ENCODE measurements at places on chromosomes 11 and 22.

DNA sequence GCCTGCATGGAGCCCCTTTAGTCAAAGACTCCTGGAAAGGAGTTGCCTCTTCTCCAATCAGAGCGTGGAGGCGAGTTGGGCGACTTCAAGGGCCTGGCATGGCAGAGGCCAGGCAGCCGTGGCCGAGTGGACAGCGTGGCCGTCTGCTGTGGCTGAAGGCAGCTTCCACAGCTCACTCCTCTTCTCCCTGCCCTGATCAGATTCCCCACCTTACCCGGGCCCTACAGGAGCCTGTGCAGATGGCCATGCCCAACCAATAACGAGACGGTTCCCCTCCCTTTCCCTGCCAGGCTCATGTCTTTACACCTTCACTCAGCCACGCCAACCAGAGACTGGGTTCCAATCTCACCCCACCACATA, 20.0 kb upstream of the SLC22A12 start:
- DNase-seq = no peak

DNA sequence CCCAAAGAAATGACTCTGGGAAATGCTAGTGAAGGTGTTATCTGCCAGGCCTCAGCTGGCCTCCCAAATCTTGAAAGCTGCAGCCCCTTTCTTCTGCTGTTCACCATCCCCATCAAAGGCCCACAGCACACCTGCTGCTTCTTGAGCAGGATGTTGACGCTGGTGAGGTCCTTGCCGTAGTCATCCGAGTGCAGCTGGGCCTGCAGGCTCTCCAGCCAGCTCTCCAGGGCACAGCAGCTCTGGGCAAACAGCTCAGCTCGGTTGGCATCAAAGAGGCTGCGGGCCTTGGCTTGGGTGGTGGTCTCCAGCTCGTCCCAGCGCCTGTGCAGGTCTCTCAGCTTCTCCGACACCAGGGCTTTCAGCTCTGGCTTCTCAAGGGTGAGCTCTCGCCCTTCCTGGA, 18.5 kb upstream of the RBM4B start:
- DNase-seq = no peak

DNA sequence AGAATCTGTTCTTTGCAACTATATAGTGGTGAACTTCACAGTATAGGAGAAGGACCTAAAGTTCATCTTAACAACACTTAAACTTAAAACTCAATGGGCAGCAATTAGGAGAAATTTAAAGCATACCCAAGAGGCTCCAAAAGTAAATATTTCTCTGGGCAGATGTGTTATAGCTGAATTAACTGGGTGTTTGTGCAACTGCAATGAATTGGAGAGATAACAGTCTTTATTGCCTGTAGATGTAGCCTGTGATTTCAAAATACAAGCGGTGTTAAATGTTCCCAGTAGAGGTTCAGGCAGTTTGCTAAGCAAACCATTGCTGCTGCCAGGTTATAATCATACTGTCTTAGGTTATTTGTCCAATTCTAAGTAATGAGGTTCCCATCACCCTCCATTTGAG, 294.1 kb upstream of the MTNR1B start:
- DNase-seq = no peak

GRCh38 chr11:60720460-60720859, 4.1 kb upstream of the MS4A18 start:
- no peak for DNase-seq

GRCh38 chr22:37233751-37234631, 10.1 kb downstream of the RAC2 start:
- no peak for DNase-seq

DNA sequence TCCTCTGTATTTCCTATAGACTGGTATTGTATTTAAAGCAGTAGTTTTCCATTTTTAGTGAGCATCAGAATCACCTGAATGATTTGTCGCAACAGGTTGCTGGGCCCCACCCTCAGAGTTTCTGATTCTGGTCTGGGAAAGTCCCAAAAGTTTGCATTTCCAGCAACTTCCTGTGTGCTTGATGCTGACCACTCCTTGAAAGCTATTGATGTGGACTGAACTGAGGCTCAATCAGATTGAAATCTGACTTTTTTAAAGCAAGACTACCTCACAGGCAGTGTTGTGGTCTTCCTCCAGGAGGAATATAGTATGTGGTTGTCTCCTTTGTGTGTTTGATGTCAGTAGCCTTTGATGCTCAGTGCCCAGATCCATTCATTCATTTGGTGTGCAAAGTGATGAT, 17.2 kb upstream of the MPZL2 start:
- DNase-seq = no peak

DNA sequence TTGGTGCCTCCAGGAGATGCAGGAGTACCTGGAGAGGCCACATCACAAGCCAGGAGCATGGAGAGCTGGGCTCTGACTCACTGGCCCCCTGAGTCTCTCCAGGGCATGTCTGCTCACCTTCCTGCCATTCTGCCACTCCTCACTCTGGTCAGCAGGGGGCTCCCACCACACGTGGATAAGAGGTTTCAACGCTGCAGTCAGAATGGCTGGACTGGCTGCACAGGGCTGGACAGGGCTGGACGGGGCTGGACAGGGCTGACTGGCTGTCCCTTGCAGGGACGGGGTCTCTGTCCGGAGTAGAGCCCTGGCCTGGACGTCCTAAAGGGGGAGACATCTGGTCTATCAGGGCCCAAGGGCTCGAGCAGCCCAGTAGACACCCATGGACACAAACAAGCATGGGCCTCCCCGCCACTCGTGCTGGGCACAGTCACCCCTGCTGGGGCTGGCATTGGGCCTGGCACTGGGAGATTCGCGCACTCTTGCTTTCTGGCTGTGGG, 34.6 kb downstream of the CYTH4 start:
- DNase-seq = no peak

DNA sequence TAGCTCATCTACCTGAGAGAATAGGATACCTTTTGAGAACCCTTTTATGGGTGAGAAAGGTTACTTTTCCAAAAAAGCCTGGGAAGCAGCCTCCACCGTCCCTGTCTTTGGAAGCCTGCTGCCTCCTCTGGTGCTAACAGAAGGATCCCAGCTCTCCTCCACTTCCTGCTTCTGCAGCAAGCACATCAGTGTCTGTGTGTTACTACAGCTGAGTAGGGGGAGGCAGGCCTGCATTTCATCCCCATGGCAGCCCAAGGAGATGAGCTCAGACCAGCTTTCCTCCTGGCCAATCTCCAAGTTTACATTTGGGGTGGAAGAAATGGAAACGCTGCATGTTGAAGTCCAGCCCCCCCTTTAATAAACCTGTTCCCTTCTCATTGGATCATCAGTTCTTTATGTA, 7.4 kb upstream of the CCDC34 start:
- DNase-seq = no peak

GRCh38 chr11:106208760-106209159, 131.3 kb downstream of the AASDHPPT start:
- DNase-seq = no peak

GRCh38 chr11:76744186-76745043, 38.7 kb upstream of the TSKU start:
- DNase-seq = no peak

DNA sequence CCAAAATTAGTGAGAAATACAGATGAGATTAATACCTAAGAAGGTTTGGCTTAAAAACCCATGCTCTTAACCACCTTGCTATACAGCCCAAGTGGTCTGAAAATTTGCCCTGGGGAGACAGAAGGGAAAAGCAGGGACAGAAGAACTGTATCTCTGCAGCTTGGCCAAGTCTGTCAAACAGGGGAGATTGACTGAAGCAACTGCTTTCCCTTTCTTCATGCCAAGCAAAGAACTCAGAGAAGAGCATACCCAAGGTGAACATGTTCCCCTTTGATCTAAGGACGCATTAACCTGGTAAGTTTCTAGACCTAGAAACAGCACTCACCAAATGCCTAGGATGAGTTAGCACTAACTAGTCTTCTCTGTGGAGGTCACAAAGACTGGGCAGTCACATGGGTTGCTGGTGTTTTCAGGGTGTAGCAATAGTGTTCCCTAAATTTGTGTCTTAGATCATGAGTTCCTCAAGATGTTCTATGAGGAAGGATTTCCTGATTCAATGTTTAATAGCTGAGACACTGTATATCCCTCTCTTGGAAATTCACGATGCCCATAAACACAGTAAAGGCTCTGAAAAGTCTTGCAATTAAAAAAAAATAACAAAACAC, 75.6 kb upstream of the GRAMD1B start:
- DNase-seq = no peak

GRCh38 chr11:66003291-66003690, 988 bp downstream of the BANF1 start:
- DNase-seq = no peak

- no peak for DNase-seq
Measured at GRCh38 chr11:2178906-2179494, 7.4 kb upstream of the TH start.

- DNase-seq = no peak
Measured at GRCh38 chr11:8017894-8018483, 30.9 kb downstream of the EIF3F start.

DNA sequence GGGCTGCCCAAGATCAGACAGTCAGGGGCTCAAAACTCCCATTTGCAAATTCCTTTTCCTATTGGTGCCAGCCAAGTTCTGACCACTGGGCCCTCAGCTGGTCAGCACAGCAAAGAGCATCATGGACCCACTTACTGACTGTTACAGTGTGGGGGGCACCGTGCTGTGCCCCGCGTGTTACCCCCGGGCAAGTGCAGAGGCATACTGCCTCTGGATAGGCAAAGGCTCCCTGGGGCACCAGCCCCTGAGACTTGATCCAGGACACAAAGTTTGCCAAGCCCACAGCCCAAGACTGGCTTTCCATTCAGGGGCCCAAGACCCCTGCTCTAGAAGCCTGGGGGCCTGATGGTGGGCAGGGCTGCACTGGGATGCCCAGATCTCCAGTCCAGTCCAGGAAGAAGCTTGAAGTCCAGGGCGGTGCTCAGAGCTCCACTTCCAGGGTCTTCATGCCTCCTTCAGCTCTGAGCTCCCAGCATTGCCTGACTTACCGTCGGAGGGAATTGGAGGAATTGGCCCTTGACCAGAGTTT, 6.6 kb downstream of the LRRC32 start:
- no peak for DNase-seq

DNA sequence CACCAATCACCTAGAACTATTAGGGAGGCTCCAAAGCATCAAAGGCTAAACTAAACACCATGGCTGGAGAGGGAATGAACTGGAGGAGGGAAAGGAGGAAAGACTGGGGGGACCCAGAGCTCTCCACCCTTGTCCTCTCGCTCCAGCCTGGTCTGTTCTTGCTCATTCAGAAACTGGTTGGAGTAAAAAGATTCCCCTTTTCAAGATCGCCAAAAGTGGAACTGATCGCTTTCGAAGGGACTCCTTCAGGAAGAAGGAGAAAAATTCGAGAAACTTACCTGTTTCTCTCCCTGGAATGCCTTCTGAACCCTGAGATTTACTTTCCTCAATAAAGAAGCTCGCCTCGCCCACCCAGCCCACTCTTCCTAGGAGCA, 46.9 kb downstream of the OR4D9 start:
- DNase-seq = no peak

- no peak for DNase-seq
Measured at GRCh38 chr11:103842795-103843194, 193.6 kb upstream of the DDI1 start.

DNA sequence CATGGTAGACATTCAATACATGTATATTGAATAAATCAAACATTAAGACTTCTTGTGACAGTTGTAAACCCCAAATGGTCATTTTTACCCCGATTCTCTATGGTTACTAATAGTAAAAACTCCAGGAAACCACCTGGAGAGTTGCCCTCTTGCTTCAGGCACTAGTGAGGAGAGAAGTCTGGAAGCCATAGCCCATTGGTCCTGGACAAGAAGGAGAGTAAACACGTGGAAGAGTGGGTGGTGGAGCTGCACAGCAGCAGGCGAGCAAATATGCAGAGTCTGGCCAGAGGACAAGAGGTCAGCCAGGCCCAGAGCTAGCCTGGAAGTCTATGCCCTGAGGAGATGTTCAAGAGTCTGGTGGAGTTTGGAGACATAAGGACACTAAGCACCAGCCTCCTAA, 17.7 kb downstream of the DCHS1 start:
- no peak for DNase-seq
